Daoy (cell line): ENCODE measurements at places on chromosomes 6 and 20. TPM values are rescaled to one million over a fixed set of nuclear protein-coding genes. Genes with fewer than 3 reads are reported as not detected.

Gene FERMT1
- total RNA-seq, result 4.6 and 5.7 TPM in 2 replicates

DNA sequence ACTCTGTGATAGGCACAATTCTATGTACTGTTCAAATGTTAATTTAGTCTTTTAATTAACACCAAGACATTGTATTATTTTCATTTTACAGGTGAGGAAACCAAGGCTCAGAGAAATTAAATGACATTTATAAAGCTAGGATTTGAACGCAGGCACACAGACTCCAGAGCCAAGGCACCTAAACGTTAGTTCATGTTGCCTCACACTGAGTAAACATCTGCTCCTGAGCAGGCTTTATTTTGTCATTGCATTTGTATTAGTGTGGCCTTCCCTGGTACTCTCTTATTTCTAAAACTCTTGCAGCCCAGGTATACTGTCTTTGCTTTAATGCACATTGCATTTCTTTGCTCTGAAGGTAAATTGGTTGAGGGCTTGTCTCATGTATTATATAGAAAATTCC lies 263.1 kb upstream of the FLRT3 start:
- DNase-seq, result no peak

Gene CST8
- total RNA-seq, result not detected in 2 replicates

- DNase-seq, result no peak
Observed at GRCh38 chr6:121158438-121158837, 175.8 kb downstream of the TBC1D32 start.

GRCh38 chr6:25006565-25007001 lies 70.8 kb upstream of the RIPOR2 start:
- no peak for DNase-seq

Gene THBS2
- total RNA-seq, result 12.5 and 16.1 TPM in 2 replicates

Gene DEFB132
- total RNA-seq, result not detected in 2 replicates

Gene SLC16A10
- total RNA-seq, result 1.2 and 7.6 TPM in 2 replicates

- DNase-seq, result peak; percentile 82
Observed at GRCh38 chr6:16337295-16337975, 99.0 kb downstream of the GMPR start.

Gene HLA-DOA
- 1.9 TPM in 1 of 2 replicates, not detected in the other for total RNA-seq

GRCh38 chr20:55271371-55271770 lies 733.9 kb downstream of the CBLN4 start:
- peak; percentile 4 for DNase-seq

DNA sequence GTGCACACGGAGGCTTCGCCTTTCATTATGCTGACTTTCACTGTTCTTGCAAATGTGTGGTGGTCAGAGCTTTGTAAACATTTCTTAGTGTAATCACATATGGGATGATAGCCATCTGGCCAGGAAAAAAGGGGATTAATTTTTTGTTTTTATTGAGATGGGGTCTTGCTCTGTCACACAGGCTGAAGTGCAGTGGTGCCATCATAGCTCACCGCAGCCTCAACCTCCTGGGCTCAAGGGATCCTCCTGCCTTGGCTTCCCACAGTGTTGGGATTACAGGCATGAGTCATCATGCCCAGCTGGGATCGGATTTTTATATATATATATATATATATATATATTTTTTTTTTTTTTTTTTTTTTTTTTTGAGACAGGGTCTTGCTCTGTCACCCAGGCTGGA lies 11.0 kb upstream of the TIAM2 start:
- peak; percentile 25 for DNase-seq

- no peak for DNase-seq
Observed at GRCh38 chr20:14543040-14543439, 205.6 kb upstream of the FLRT3 start.

DNA sequence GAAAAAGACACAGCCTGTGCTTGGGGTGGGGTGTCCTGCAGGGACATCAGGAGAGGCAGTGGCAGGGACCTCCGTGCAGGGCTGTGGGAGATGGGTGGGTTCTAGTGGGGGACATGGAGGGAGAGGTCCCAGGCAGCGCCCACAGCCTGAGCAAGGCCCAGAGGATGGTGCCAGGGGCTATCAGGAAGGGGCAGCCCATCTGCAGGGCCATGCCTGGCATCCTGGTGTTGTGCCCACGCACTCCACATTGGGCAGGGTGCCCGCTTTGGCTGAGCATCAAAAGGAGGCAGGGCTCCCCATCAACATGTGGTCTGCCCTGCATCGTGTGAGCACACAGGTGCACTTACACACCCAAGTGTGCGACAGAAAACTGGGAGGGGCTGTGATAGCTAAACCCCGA lies 184.3 kb upstream of the SNX9 start:
- DNase-seq, result no peak

DNA sequence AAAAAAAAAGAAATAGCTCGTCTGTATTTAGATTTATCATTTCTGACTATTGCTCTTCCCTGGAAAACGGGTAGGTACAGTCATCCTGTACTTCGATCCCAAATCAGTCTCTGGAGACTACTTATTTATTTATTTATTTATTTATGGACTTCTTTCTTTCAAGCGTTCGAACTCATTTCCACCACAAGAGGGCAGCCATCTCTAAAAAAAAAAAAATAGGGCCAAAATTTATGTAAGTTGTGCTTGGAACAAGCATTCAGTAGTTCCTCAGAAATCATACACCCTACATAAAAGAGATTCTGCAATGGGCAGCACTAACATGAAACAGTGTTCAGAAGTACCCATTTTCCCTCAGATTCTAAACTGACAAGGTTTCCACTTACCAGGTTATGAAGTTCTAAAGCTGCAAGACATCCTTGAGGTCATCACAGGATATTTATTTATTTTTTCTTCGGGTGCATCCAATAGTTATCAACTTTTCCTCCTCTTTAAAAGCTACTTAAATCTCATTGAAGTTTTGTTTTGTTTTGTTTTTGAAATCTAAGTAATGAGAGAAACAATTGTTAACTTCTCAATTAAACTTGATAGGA lies 1.9 kb upstream of the BMP2 start:
- DNase-seq, result peak; percentile 38

Gene LY6G6D
- total RNA-seq, result not detected in 2 replicates

Gene CD93
- total RNA-seq, result under 0.01 TPM in 1 of 2 replicates, not detected in the other

Gene PRSS16
- 4.3 and 8.2 TPM in 2 replicates for total RNA-seq

DNA sequence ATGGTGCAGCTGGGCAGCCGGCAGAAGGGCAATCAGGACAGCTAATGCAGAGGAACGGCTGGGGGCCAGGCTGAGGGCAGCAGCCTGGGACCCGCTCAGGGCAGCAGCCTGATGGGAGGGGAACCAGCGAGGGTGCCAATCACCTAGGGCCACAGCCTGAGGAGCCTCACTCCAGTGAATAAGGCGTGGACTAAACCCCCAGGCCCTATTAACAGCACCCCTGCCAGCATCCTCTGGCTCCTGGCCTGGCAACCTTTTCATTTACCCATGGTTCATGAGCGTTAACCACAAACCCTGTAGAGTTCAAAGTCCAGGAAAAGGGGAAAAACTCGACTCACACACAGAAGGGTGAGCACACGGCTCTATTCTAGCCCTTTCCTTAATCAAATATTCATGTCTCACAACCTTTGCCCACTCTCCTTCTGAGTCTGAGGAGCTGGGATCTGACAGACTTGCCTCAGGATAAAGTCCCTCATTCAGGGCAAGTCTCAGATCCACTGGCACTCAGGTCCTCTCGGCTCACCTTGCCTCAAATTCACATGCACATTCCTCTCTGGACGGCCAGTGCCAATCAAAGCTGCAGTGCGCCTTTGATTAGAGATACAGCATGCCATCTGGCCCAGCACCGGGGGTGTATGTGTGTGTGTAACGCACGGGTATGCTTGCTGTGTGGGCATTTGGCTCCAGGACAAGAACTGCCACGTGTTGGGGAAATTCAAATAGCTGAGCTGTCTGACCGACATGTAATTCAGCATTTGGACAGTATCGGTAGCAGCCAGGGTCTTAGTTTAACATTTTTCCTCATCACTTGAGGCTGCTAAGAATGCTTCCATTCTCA lies 86.9 kb upstream of the TRAF3IP2 start:
- DNase-seq, result no peak

DNA sequence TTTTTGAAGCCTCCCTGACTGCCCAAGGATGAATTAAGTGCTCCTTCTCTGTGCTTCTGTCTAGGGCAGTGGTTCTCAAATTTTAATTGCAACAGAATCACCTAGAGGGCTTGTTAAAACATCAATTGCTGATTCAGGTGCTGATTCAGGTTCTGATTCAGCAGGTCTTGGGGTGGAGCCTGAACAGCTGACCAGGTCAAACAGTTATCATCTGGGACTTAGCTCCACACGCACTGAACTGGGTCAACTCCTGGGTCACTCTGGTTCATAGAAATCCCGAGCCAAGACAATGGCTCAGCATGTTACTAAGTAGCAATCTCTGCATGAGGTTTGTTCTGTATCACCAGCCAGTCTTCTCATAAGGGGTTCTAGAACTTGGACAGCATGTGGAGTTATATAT lies 192.3 kb downstream of the GJA1 start:
- no peak for DNase-seq

Gene SLCO4A1
- total RNA-seq, result 15.4 and 16.3 TPM in 2 replicates
